ENCODE measurements at places on chromosomes 16 and 17. TPM values are rescaled to one million over a fixed set of nuclear protein-coding genes. Genes with fewer than 3 reads are reported as not detected.
A peak's percentile ranks its signal among the peaks of the same experiment; 100 is the strongest.

GRCh38 chr17:55770196-55770870 is 19.5 kb downstream of the PCTP start:
- DNase-seq, result peak; percentile 55

GRCh38 chr16:88519240-88519639 is 51.0 kb upstream of the ZC3H18 start:
- no peak for DNase-seq

DNA sequence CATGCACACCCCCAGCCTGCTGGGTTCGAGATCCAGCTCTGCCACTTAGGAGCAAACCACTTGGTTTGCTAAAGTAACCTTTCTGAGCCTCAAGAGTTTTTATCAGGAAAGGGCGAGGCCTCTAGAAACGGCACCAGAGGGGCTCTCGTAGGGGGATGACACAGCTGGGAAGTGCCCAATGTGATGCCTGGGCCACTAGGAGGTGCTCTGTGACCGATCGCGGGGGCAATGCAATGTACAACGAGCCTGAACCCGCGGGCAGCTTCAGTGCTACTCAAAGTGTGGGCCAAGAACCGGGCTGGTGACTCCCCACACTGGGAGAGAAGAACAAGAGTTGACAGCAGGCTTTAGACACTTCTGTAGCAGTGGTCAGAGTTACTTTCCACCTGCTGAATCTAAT is 9.4 kb downstream of the C16orf89 start:
- no peak for DNase-seq

DNA sequence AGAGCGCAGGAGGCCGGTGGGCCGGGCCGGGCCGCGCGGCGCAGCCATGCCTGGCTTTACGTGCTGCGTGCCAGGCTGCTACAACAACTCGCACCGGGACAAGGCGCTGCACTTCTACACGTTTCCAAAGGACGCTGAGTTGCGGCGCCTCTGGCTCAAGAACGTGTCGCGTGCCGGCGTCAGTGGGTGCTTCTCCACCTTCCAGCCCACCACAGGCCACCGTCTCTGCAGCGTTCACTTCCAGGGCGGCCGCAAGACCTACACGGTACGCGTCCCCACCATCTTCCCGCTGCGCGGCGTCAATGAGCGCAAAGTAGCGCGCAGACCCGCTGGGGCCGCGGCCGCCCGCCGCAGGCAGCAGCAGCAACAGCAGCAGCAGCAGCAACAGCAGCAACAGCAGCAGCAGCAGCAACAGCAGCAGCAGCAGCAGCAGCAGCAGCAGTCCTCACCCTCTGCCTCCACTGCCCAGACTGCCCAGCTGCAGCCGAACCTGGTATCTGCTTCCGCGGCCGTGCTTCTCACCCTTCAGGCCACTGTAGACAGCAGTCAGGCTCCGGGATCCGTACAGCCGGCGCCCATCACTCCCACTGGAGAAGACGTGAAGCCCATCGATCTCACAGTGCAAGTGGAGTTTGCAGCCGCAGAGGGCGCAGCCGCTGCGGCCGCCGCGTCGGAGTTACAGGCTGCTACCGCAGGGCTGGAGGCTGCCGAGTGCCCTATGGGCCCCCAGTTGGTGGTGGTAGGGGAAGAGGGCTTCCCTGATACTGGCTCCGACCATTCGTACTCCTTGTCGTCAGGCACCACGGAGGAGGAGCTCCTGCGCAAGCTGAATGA is 606 bp downstream of the THAP11 start:
- DNase-seq, result peak; percentile 54

DNA sequence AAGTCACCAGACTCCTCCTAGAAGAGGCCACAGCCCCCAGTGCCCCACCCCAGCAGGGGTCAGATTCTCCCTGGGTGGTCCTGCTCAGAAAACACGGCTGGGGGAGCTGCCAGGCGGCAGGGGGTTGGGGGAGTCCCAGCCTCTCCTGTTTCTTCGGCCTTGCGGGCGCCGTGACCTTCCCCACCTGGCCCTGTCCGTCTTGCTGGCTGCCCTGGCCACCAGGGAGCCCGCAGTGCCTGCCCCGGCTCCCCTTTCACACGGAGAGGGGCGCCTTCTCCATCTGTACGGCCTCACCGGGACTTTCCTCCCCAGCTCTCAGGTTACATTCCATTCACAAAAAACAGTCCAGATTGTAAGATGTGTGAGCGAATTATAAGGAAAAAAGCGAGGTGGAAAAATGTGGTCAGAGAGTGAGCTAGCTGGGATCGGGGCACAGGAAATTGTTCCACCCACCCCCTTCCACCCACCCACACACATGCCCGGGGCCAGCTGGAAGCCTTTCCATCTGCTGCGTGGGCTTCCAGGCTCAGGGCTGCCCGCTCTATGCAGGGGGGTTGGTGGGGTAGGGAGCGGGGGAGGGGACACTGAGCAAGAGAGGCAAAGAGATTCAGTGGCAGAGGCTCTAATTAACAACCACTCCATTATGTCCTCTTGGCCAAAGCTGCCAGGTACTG is 14.6 kb upstream of the CIBAR2 start:
- DNase-seq, result peak; percentile 61

DNA sequence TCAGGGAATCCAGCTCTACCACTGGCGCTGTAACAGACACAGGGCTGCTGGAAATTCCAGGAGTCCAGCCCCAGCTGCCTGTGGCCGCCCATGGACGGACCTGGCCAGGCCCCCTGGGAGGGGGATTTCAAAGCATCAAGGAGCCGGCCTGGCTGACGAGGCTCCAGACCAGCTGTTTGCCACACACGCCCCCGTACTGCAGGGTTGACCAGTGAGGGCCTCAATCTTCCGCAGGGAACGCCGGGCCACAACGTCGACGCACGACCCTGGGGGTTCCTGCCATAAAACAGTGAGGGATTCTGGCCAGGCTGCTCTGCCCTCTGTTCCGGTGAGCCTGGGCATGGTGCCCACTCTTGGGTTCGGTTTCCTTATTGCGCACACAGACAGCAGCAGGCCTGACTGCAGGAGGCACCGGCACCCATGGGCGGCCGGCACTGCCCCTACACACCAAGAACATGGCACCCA is 3.7 kb downstream of the LMF1 start:
- DNase-seq, result no peak

DNA sequence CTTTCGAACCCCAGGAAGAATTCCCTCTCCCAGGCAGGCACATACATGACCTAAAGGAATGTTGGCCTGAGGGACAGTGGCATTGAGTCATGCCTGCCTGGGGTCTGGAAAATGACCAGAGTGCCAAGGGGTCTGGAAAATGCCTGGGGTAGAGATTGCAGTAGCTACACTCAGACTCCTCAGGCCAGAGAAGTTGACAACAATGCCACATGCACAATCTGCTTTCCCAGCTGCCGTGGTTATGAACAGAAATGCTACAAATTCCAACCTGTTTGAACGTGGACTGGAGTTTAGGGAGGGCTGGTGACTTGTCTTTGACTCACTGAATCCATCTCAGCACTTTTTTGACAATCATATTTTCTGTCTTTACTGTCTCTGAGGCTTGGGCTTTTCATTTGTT is 250.0 kb downstream of the ABCC12 start:
- DNase-seq, result no peak

DNA sequence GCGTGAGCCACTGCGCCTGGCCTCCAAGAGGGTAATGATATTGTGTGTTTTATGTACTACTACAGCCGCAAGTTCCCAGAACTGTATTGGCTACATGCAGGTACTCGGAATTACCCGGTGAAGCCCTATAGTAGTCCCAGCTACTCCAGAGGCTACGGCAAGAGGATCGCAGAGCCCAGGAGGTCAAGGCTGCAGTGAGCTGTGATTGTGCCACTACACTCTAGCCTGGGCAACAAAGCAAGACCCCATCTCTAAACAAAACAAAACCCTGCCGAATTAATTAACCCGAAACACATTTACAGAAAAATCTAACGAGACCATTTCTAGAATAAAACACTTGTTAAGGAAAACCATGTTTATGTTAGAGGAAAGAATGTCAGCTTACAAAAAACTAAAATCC is 2.2 kb upstream of the USP22 start:
- no peak for DNase-seq

GRCh38 chr17:82743344-82744219 is 8.2 kb downstream of the FN3K start:
- no peak for DNase-seq

DHRS7C gene
- polyA plus RNA-seq, result 0.13 TPM

OTOP3 gene
- polyA plus RNA-seq, result not detected

PDILT gene
- polyA plus RNA-seq, result not detected

EPX gene
- polyA plus RNA-seq, result 1.2 TPM
